ENCODE measurements at places on chromosomes 3 and 15. TPM values are rescaled to one million over a fixed set of nuclear protein-coding genes. Genes with fewer than 3 reads are reported as not detected.
A peak's percentile ranks its signal among the peaks of the same experiment; 100 is the strongest.

The CTXN2 gene
- not detected for total RNA-seq

The GTPBP8 gene
- total RNA-seq = 31.4 TPM

The GABRG3 gene
- total RNA-seq = not detected

The CHRNB4 gene
- total RNA-seq = not detected

The ITIH3 gene
- total RNA-seq = 0.17 TPM

The ZNF80 gene
- not detected for total RNA-seq

DNA sequence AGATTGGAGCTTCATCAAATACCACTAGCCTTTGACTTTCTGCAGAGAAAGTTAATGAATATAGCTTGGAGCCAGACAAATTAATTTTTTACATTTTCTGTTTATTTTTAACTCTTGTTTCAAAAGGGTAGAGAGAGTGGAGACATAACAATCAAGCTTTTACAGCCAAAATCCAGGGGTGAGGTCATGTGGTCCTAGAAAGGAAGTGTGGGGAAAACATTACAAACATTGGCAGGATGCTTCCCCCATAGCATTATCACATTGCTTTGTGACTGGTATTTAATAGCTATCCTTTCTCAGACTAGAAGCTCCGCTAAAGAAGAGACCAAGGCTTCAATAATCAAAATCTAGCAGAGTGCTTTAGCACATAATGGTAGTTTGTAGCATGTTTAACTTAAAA lies 46.4 kb upstream of the PHLDB2 start:
- H3K4me1 ChIP-seq = peaks cover 11% of the 10 kb centered on the region
- no peak overlapping the region for H3K4me3 ChIP-seq
- no peak for DNase-seq

GRCh38 chr15:73024168-73024567 lies 28.1 kb upstream of the NEO1 start:
- H3K4me1 ChIP-seq = no peaks in the 10 kb centered on the region
- no peak overlapping the region for H3K27ac ChIP-seq
- H3K36me3 ChIP-seq = no peaks in the 10 kb centered on the region
- H3K4me3 ChIP-seq = no peak overlapping the region
- peaks cover 5% of the 10 kb centered on the region for H3K27me3 ChIP-seq

DNA sequence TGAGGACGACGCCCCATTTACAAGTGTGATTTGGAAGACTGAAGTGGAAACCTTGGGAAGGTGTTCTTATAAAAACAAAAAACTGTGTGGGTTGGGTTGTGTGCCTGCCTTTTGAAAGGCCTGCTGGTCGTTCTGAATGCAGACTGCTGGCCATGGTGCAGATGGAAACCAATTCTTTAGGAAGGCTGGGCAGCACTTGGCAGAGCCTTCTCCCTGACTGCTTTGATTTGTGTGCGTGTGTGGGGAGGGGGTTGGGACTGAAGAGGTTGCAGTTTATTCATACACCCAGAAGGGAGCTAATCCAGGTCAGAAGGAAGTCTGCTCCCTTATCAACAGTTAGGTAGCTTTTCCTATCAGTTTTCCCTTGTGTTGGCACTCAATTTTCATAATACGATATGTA lies 288.7 kb downstream of the SOX2 start:
- H3K27me3 ChIP-seq = no peaks in the 10 kb centered on the region
- no peaks in the 10 kb centered on the region for H3K4me1 ChIP-seq
- no peak for DNase-seq

DNA sequence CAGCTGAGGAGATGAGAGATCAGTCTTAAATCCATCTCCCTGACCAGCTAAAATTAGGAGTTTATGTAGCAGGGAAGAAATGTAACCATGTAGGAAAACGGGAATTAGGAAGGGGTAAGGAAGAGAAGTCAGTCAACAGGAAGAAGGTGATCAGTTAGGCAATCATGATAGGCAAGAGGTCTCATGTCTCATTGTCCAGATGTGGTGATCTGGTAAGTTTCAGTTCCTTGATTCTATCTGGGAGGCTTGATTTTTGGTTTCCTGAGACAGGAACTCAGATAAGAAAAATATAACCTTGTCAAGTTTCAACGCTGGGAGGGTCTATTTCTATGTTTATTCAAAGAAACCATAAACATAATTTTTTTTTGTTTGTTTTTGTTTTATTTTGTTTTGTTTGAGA lies 40.3 kb upstream of the TBC1D5 start:
- H3K36me3 ChIP-seq = no peaks in the 10 kb centered on the region
- H3K27ac ChIP-seq = no peak overlapping the region
- no peaks in the 10 kb centered on the region for H3K27me3 ChIP-seq
- H3K4me1 ChIP-seq = no peaks in the 10 kb centered on the region
- no peak overlapping the region for H3K4me3 ChIP-seq
- DNase-seq = no peak

GRCh38 chr3:124837730-124838186 lies 49.4 kb downstream of the ITGB5 start:
- no peaks in the 10 kb centered on the region for H3K27me3 ChIP-seq
- DNase-seq = peak; percentile 92
- peak overlapping the region; percentile 72 for H3K27ac ChIP-seq
- no peaks in the 10 kb centered on the region for H3K36me3 ChIP-seq

DNA sequence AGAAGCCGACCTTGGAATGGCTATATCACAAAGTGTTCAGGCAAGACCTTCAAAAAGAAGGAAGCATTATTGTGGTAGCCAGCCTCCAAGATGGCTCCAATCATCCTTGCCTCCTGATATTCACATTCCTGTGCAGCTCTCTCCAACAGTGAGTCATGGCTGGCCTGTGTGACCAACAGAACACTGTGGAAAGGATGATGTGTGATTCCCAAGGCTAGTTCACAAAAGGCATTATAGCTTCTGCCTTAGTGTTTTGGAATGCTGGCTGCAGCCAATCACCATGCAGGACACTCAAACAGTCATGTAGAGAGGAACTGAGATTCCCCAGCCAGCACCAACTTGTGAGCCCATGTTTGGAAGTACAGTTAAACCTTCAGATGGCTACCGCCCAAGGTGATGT lies 102.6 kb downstream of the EFL1 start:
- no peaks in the 10 kb centered on the region for H3K4me1 ChIP-seq
- H3K27me3 ChIP-seq = no peaks in the 10 kb centered on the region
- peak; percentile 95 for DNase-seq
- H3K27ac ChIP-seq = peak overlapping the region; percentile 22

- no peak overlapping the region for H3K27ac ChIP-seq
- H3K36me3 ChIP-seq = no peaks in the 10 kb centered on the region
- no peak overlapping the region for H3K4me3 ChIP-seq
- H3K4me1 ChIP-seq = no peaks in the 10 kb centered on the region
These were observed 23.4 kb upstream of the TMEM115 start for GRCh38 chr3:50382722-50383121.

DNA sequence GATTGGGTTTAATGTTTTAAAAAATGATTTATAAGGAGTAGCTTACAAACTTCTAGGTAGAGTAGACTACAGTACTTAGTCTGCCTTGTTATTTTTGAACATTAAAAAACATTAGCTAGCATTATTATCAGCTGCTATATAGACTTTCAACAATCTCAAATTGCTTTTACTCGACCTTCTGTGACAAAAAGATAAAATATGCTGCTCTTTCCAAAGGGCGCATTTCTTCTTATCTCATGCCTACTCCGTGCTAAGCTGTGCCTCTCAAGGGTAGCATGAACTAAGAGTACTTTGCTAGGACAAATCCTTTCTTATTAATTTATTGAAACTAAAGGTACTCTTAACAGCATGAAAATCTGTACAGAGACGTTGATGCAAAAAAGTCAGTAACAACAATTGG lies 71.3 kb downstream of the SPRED1 start:
- H3K27me3 ChIP-seq = no peaks in the 10 kb centered on the region
- peaks cover 2% of the 10 kb centered on the region for H3K36me3 ChIP-seq
- H3K4me3 ChIP-seq = no peak overlapping the region
- H3K4me1 ChIP-seq = no peaks in the 10 kb centered on the region
- no peak for DNase-seq

GRCh38 chr3:45441584-45442310 lies 53.4 kb downstream of the LARS2 start:
- H3K27ac ChIP-seq = no peak overlapping the region
- no peaks in the 10 kb centered on the region for H3K36me3 ChIP-seq
- H3K27me3 ChIP-seq = no peaks in the 10 kb centered on the region
- peak; percentile 10 for DNase-seq
- no peak overlapping the region for H3K4me3 ChIP-seq
- no peaks in the 10 kb centered on the region for H3K4me1 ChIP-seq
